Muscle of leg (tissue), 16 donors: ENCODE measurements at places on chromosomes 2 and 18. TPM values are rescaled to one million over a fixed set of nuclear protein-coding genes. Genes with fewer than 3 reads are reported as not detected.

Gene DYNAP
- not detected for polyA plus RNA-seq

Gene ZC3H15
- 69.4 TPM for polyA plus RNA-seq

Gene GREB1
- polyA plus RNA-seq, result 10.9 TPM

Gene ERFE
- polyA plus RNA-seq, result 8.9 TPM

Gene MAP4K3
- polyA plus RNA-seq, result 33.8 TPM

Gene ASXL3
- 3.1 TPM for polyA plus RNA-seq

Gene RRM2
- polyA plus RNA-seq, result 53.8 TPM

Gene MYCN
- 9.2 TPM for polyA plus RNA-seq

Gene GPR45
- not detected for polyA plus RNA-seq

Gene RGPD3
- polyA plus RNA-seq, result 0.21 TPM

Gene VWA3B
- polyA plus RNA-seq, result 0.63 TPM
